Memory B cell (primary cell): ENCODE measurements at places on chromosomes 5 and 9.

GRCh38 chr5:28329176-28329575 lies 1290.8 kb upstream of the CDH9 start:
- no peak for DNase-seq
- no peaks in the 10 kb centered on the region for H3K27me3 ChIP-seq
- no peaks in the 10 kb centered on the region for H3K4me1 ChIP-seq
- no peak overlapping the region for H3K4me3 ChIP-seq
- no peaks in the 10 kb centered on the region for H3K36me3 ChIP-seq
- H3K27ac ChIP-seq = no peak overlapping the region

DNA sequence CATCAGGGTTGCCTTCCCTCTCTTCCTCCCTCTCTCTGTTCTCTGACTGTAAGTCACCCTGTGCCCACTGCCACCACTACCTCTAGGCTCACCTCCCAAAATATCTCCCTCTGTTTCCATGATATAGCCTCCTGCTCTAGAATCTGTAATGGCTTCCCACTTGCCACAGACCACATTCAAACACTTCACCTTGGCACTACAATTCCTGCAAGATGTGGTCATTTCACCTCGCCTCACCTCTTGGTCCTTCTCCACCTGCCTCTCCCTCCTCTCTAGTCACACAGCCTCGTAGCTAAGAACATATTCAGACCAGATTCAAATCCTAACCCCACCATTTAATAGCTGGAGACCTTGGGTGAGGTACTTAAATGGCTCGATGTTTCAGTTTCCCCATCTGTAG lies 56.9 kb downstream of the SERINC5 start:
- no peak overlapping the region for H3K27ac ChIP-seq
- H3K36me3 ChIP-seq = peaks cover 37% of the 10 kb centered on the region
- H3K27me3 ChIP-seq = no peaks in the 10 kb centered on the region
- no peak overlapping the region for H3K4me3 ChIP-seq
- no peak for DNase-seq

GRCh38 chr9:10045598-10045997 lies 567.2 kb downstream of the PTPRD start:
- H3K4me1 ChIP-seq = no peaks in the 10 kb centered on the region
- DNase-seq = no peak
- H3K27me3 ChIP-seq = no peaks in the 10 kb centered on the region
- H3K27ac ChIP-seq = no peak overlapping the region
- no peak overlapping the region for H3K4me3 ChIP-seq
- H3K36me3 ChIP-seq = no peaks in the 10 kb centered on the region

DNA sequence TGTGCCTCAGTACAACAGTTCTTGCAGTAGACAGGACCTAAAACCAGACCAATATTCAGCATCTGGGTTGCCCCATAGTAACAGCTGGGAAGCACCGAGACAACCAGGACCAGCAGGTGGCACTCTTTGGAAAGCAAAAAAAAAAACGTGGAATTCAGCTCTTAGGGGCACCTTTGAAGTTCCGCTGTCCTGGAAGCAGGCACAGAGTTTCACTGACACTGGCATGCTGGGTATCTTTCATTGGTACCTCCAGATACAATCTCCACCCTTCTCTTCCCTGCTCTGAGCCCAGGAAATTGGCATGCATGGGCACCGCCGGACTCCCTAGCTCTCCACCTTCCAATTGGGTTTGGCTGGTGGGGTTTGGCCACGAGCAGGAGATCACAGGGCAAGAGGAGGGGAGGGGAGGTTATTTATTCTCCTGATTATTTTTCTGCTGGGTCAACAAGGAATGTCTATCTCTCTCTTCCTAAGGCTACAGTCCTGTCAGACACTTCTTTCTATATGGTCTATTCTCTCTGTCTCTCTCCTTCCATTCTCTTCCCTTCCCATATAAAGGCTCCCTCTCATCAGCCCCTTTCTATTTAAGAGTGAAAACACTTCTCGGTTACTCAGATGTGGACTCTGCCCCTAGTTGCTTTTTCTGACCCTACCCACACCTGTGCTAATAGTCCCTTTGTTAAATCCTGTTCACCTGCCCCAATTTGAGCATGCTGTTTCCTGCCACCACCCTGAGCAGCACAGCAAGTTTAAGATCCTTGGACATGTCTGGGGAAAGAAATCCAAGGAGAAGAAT lies 1.9 kb upstream of the IDNK start:
- peaks cover 2% of the 10 kb centered on the region for H3K36me3 ChIP-seq
- peaks cover 26% of the 10 kb centered on the region for H3K4me1 ChIP-seq
- peak overlapping the region; percentile 41 for H3K4me3 ChIP-seq

DNA sequence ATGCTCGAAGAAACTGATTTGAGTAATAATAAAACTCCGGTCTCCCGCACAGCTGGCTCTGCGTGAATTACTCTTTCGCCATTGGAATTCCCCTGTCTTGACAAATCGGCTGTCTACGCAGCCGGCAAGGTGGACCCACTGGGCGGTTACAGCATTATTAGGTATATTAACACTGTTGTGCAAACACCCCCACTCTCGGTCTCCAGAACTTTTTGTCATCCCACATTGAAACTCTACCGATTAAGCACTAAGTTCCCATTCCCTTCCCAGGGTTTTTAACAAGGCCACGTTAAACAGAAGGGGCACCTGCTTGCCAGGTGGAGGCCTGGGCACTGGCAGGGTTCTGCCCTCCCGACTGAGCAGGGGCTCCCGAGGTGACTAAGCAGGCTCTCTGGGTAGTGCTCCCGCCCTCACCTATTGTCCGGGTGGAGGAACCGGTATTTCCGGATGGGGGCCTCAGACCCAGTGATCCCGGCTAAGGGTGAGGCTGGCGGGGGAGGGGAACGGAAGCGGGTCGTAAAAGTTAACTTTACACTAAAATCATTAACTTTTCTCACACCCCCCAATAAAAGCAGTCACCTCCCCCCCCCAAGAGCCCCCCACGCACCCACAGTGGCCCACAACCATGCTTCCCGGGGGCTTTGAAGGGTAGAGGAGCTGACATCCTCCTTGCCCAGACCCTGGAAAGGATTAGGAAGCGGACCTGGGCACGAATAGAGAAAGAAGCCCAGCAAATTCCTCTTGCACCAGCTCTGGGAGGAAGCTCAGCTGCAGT lies 53.5 kb upstream of the TJP2 start:
- H3K27me3 ChIP-seq = no peaks in the 10 kb centered on the region
- no peak for DNase-seq
- no peak overlapping the region for H3K27ac ChIP-seq
- H3K4me3 ChIP-seq = peak overlapping the region; percentile 94
- no peaks in the 10 kb centered on the region for H3K36me3 ChIP-seq

DNA sequence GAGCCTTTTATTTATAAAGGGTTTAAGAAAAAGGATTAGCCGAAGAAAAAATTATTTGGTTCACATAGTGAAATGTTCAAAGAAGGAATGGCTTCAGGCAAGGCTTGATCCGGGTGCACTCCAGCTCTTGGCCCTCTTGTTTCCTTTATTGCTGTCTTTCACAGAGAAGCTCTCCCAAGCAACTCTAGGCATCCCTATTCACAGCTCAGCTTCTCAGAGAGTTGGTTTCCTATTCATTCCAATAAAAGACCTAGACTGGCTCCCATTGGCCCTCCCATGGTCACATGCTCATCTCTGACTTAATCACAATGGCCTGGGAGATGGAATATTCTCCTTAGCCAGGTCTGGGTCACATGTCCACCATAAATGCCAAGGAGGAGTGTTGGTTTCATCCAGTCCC lies 9.4 kb upstream of the FGFR4 start:
- H3K27me3 ChIP-seq = no peaks in the 10 kb centered on the region
- no peak for DNase-seq
- no peak overlapping the region for H3K27ac ChIP-seq
- H3K4me3 ChIP-seq = no peak overlapping the region

- no peak overlapping the region for H3K4me3 ChIP-seq
- H3K27ac ChIP-seq = no peak overlapping the region
- no peaks in the 10 kb centered on the region for H3K36me3 ChIP-seq
- no peak for DNase-seq
- H3K4me1 ChIP-seq = peaks cover 3% of the 10 kb centered on the region
- peaks cover 3% of the 10 kb centered on the region for H3K27me3 ChIP-seq
Observed at GRCh38 chr5:143986516-143987212, 174.7 kb downstream of the HMHB1 start.

GRCh38 chr5:32435383-32435782 lies 9.2 kb downstream of the ZFR start:
- H3K27me3 ChIP-seq = no peaks in the 10 kb centered on the region
- H3K4me3 ChIP-seq = no peak overlapping the region
- H3K36me3 ChIP-seq = peaks cover 12% of the 10 kb centered on the region
- peaks cover 12% of the 10 kb centered on the region for H3K4me1 ChIP-seq
- no peak for DNase-seq
